ENCODE measurements at places on chromosomes 1 and 21.

- DNase-seq, result no peak
These were observed 8.5 kb upstream of the LPGAT1 start for GRCh38 chr1:211839106-211839505.

DNA sequence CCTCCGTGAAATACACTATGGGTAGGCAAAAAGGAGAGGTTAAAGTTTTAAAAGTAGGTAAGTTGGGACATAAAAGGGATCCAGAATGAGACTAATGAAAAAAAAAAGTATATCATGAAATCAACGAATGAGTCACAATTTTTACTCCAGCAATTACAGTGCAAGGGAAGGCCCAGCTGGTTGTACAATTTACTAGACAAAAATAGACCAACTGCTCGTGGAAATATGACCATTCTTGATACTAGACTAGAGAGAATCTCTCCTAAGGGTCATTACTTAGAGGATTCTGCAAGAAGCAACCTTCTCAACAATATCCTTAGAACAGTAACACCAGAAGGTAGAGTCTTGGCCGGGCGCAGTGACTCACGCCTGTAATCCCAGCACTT is 55.1 kb upstream of the EFHD2 start:
- DNase-seq, result peak; percentile 45

- DNase-seq, result no peak
These were observed 7.4 kb upstream of the EDEM3 start for GRCh38 chr1:184761969-184762485.

DNA sequence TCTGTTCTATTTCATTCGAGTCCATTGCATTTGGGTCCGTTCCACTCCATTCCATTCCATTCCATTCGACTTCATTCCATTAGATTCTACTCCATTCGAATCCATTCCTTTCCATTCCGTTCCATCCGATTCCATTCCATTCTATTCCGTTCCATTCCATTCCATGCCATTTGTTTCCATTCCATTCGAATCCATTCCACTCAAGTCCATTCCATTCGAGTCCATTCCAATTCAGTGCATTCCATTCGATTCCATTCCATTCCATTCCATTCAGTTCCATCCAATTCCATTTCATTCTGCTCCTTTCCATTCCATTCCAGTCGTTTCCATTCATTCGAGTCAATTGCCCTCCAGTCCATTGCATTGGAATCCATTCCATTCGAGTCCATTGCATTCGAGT is 2603.7 kb upstream of the TPTE start:
- DNase-seq, result no peak

DNA sequence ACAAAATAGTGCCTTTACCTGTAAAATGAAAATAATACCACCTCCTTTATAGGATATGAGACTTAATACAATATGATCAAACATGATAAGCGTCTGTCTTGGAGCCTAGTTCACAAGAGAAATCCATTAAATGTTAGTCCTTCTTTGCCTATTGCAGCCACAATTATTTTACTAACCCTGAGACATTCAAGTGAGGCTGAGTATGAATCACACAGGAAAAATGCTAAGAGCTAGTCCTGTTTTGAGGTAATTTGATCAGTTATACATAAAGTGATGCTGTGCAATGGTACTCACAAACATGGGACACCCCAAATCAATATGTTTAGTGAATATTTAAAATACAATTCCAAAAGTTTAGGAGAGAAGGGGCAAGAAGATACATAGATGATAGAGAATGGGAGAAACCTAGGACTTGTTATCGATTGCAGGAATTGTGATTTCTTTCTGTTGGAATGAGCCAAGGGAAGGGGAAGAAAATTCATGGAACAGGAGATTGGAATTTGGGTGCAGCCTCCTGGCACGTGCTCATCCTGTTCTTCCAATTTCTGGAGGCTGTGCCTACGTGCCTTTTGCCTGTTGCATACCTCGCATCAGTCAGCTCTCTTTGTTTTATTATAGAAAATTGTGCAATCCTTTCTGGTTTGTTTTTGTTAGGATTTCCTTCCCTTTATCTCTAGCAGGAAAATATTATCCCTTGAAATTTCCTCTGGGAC is 39.9 kb upstream of the BACH1 start:
- DNase-seq, result peak; percentile 85

- DNase-seq, result no peak
These were observed 455.1 kb upstream of the ZP4 start for GRCh38 chr1:238345837-238346236.

DNA sequence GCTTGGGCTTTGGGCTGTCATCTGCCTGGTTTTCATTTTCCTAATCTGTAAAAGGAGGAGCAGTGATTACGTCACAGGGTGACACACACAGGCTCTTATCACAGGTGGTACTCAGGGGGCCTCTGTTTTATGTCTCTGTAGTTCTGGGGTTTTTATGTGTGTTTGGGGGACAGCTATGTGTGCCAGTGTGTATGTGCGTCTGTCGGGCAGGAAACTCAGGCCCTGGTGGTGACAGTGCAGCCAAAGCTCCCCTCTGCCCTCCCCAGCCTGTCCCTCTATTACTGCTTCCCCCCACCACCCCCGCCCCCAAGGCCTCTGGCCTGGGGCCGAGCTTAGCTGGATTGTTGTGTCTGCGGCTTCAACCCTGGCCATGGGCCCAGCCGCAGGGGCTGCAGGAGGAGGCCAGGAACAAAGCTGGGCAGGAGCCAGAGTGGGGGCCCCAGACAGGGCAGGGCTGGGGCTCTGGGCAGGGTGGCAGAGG is 13.3 kb downstream of the MFAP2 start:
- DNase-seq, result peak; percentile 25

- DNase-seq, result no peak
These were observed 9.1 kb downstream of the PLA2G4A start for GRCh38 chr1:186837806-186838205.

- peak; percentile 27 for DNase-seq
These were observed 115.9 kb downstream of the OMA1 start for GRCh38 chr1:58430421-58431275.

DNA sequence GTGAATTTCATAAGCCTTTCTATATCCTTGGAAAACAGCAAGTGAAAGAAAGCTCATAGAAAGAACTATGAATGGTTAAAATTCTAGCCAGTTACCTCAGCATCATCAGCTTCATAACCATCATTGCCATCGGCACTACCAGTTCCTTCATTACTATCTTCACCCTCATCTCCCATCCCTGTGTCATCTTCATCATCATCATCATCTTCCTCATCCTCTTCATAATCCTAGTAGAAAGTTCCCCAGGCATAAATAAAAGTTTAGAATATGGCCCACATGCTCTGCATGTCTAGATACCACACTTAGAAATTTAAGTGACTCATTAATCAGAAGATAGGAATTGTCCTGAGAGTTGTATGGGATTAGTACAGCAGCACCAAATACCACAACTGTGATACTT is 49.0 kb downstream of the TPR start:
- DNase-seq, result no peak

- DNase-seq, result no peak
These were observed 5.1 kb downstream of the PRXL2B start for GRCh38 chr1:2591581-2592261.

GRCh38 chr1:179012038-179012437 is 13.7 kb upstream of the FAM20B start:
- no peak for DNase-seq

GRCh38 chr21:35145626-35146233 is 96.6 kb upstream of the RUNX1 start:
- no peak for DNase-seq

DNA sequence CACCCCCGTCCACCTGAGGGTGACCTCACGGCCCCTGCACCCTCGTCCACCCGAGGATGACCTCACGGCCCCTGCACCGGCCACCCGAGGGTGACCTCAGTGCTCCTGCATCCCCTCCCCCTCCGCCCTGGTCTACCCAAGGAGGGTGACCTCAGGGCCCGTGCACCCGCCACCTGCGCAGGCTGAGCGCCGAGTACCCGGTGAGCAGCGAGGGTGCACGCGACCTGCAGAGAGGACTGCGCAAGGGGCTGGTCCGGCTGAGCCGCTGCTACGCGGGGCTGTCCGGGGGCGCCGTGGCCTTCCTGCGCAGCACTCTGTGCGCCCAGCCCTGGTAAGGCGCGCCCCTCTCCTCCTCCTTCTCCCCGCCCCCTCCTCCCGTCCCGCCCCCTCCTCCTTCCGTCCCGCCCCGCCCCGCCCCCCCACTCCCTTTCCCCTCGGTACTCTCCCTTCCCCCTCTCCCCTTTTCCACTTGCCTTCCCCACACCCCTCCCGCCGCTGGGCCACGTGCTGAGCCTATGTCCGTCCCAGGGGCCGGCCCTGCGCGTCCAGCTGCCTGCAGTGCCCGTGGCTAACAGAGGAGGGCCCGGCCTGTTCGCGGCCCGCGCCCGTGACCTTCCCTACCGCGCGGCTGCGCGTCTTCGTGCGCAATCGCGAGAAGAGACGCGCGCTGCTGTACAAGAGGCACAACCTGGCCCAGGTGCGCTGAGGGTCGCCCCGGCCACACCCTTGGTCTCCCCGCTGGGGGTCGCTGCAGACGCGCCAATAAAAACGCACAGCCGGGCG is 28.4 kb downstream of the TRIM11 start:
- DNase-seq, result no peak

- no peak for DNase-seq
These were observed 210.3 kb downstream of the KCTD3 start for GRCh38 chr1:215777370-215777925.

- DNase-seq, result no peak
These were observed 448 bp downstream of the GATAD2B start for GRCh38 chr1:153922076-153922971.

DNA sequence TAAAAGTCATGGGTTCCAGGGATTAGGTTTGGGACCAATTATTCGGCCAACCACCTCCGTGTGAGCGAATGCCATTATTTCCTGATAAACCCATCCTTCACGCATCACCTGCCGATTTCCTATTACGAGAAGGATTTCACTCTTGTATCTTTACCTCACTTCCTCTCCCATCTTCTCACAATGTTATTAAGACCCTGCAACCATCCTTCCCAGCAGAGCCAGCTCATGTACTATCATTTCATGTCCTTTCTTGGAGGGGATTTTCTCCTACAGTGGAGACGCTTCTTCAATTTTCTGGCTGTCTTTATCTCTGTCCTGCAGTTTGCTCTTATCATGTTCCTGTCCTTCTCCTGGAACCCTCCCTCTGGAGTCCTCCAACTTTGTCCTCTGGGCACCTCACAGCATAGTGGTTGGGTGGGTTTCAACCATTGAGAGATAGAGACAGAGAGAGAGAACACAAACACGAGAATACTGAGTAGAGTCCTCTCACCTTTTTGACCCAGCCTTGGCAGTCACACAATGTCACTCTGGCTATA is 192.2 kb downstream of the DYRK1A start:
- DNase-seq, result no peak

DNA sequence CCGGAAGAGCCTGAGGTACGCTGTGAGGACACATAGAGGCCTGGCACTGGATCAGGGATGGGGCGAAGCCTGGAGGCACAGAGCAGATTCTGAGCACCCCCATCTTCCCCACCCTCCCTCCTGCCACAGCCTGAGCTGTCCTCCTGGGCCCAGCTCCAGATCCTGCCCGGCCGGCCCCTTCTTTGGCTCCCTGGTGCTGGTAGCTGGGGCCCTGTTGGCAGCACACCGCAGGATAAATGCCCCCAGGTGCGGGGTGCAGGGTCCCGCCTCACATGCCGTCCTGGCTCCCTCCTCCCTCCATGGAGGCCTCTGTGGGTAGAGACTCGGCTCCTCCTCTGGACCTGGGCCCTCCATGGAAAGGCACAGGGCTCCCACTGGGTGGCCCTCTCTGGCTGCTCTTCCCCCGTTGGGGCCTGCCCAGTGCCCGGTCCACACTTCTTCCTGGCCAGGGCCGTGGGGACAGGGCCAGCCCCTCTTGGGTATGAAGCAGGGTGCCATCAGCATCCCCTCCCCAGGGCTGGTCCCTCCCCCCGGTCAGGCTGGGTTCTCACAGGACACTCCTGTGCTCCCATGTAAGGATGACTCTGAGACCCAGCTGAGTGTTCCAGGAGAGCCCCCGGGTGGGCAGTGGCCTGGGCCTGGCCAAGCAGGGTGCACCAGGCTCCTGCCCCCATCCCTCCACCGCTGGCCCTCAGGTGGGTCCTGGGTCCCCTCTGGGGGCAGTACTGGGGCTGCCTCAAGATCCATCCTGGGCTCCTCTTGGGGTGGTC is 1.1 kb upstream of the OBSCN start:
- no peak for DNase-seq

DNA sequence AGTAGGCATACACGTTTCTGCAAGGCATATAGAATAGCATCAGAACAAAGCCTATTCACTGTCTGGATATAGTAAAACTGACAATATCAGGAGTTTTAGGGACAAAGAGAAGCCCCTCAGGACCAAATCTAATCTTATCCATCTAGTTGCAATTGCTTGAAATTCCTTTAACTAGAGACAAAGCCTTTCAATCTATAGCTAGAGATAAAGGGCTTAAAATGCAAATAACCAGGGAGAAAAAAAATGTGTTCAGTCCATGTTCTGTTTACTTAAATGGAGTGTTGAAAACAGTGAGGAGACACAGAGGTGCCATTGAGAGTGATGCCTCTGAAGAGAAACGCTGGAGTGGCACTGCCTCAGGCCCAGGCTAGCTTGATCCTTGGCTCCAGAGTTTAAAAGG is 286.1 kb downstream of the DPYD start:
- no peak for DNase-seq

- no peak for DNase-seq
These were observed 15.1 kb downstream of the RNF223 start for GRCh38 chr1:1058921-1059493.

DNA sequence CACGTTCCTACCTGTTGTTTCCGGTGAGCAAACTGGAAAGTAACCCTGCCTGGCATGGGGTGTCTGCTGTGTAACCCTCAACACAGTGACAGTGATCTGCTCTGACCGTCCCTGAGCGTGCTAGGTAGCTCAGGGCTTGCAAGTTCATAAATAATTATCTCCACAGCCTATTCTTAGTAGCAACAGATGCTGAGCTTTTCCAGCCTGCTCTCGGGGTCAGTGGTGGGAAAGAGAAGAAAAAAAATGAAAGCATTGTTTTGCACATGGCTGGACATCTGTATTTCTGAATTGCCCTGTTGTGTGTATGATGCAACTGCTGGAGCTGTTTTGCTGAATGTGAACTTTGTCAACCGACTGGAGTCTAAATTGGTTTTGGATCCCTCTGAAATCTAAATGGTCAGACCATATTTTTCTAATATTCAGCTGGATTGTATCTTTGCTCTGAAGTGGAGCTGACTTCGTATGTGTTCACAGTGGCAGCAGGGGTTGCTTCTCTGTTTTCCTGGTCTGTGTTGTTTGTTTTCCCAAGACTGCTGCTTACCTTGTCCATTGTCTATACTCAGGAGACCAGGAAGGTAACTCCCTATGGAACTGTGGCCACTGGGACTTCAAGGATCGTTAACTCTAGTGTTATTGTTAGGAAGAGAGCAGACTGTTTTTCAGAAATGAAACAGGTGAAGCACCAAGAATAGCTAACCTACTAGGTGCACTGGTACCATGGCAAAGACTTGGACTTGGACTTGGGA is 27.0 kb downstream of the TGFB2 start:
- DNase-seq, result no peak

All from A172 (cell line).